Globus pallidus (tissue), 1 donor: ENCODE measurements at places on chromosomes 3 and 15.

DNA sequence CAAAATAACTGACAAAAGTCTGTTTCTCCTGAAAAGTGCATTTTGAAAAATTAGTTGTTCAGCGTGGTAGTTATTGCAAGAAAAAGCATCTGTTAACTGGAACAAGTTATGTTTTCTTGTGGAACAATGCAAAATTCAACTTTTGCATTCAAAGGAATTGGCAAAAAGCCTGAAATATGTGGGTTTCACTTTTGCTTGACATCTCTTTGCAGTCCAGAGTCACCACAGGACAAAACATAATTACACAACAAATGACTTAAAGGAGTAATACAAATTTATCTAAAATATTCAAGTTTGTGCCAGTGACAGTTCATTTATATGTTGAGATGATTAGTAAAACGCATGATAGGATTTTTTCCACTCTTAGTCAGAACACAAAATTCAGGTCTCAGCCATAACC, 96.3 kb upstream of the P2RY1 start:
- peak; percentile 18 for DNase-seq

- no peak for DNase-seq
Measured at GRCh38 chr3:27454461-27454860, 29.7 kb downstream of the SLC4A7 start.

DNA sequence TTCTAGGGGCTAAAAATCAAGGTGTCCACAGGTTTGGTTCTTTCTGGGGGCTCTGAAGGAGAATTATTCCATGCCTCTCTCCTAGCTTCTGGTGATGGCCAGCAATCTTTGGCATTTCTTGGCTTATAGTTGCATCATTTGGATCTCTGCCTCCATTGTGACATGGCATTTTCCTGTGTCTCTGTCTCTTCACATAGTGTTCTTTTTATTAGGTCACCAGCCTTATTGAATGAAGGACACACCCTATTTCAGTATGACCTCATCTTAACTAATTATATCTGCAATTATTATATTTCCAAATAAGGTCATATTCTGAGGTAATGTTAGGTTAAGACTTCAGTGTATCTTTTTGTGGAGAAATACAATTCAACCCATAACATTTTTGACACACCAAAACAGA, 3.2 kb upstream of the GBE1 start:
- DNase-seq, result no peak

GRCh38 chr3:45387636-45388348, 584 bp upstream of the LARS2 start:
- DNase-seq, result no peak

DNA sequence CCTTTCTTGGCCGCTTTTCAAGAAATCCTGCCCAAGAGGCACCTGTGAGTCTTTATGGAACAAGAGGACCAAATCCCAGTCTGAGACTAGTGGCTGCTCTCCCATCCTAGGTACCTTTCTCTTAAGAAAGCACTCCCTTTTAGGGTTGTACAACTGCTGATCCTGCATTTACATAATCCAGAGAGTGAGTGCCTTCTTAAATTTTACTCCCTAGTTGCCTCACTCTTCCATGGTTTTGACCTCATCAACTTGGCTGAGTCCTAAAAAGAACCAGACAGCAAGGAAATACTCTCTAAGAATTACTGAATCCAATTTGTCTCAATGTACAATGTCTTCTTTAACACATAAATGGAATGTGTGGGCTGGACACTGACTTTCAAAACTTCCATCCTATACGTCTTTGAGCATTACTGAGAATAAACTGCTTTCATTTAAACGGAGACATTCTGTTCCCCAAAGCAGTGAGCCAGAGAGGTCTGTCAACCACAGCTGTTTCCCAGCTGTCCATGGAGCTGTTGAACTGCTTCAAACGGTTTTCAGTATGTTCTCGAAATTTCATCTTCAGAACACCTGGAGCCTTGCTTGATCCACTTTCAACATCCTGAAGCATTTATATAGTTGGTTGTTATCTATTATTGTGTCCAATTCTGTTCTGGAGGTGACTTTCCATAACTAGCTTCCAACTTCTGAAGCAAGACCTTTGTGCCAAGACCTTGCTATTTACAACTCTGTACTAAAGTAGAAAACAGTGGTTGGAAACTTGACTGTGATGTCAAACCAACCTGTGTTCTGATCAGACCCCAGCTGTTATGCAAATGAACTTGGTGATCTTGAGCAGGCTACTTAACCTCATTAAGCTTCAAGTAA, 179.1 kb downstream of the SLC9A9 start:
- no peak for DNase-seq

GRCh38 chr15:56913670-56914069, 4.8 kb upstream of the TCF12 start:
- DNase-seq, result no peak

DNA sequence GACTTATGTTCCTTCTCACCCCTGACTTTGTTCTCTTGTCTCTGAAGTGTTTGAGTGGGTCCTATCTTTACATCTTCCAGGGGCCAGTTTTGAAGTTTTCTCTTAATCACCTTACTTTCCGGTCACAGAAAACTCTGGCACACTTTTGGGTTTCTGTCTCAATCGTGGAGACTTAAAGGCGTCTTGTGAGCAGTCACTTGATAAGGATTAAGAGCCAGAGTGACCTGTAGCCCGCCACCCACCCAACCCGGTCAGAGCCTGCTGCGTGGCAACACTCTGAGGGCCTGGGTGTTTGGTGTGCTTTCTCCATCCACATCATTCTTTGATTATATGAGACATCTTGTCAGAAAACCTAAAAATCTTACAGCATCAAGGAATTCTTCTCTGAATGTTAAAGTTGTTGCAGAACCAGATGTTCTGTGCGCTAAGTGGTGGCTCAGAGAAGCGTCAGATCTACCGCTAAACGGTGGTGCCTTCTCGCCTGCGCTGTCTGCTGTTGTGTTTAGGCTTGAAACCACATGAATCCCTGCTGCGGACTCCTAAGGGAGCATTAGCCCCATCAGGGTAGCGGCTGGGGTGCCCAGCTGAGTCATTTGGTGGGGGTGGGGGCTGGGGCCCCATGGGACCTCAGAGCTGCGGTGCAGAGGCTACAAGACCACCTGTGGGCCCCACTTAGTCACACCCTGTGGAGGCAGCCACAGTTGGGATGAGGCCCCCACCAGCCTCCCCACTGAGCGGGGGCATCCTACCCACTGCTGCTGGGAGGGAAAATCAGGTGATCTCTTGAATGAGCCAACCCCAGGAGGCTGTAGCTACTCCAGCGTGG, 158.7 kb upstream of the BHLHE40 start:
- DNase-seq, result no peak

DNA sequence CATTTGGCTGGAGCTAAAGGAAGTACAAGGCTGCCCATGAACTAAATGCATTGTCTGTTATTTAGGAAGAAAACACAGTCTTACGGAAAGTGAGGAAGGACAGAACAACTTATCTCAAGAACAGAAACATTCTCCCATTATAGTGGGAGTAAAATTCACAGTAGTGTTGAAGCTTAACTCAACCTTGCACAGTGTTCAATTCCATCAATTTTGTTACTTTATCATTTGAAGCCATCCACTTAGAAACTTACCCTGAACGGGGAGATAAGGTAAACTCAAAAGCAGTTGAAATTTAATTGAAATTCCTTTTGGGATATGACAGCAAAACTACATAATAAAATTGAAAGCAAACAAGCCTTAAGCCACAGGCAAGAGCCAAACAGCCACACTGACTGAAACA, 186.9 kb downstream of the PCCB start:
- DNase-seq, result no peak

GRCh38 chr15:43939070-43939469, 112.3 kb downstream of the WDR76 start:
- no peak for DNase-seq

DNA sequence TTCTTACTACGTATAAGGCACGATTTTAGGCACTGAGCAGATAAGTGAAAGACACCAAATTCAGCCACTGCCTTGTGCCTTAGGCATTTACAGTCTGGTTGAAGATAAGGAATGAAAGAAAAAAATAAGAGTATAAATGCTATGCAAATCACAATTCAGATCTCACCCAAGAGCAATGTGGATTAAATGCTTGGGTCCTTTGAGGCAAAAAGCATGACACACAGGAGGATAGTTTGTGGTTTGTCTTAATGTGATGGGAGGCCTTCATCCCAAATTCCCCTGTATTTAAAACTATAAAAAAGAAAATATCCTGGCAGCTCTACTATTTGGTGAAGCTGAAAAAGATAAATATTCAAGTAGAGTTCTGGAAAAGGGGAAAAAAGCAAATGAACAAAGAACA, 79.8 kb downstream of the TGFBR2 start:
- DNase-seq, result no peak

- no peak for DNase-seq
Measured at GRCh38 chr3:72462595-72463011, 385.6 kb downstream of the SHQ1 start.

DNA sequence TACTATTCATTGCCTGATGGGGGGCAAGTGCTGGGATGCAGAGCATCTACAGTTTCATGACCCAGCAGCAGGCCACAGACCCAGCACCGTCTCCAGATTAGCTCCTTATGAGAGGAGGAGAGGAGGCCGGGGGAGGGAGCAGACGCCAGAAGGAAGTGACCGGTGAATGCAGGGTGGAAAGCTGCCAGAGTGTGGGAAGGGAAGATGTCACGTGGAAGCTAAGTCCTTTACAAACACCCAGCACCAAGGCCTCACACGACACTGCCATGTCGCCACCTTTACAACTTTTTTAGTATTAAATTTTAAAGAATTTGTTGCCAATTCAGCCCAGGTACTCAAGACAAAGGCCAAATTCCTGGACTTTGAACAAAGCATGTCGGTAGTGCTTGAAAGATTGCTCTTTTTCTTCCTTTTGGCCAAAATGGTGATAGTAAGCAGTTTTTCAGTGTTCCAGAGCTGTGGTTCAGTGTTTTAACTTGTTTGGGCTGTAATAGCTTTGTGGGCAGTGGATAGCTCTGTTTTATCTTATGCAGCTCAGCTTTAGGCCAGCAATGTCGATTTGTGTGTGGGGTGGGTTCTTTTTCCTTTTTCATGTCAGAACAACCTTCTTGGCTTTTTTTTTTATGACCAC, 58.2 kb downstream of the ZBTB38 start:
- DNase-seq, result peak; percentile 79

- DNase-seq, result no peak
Measured at GRCh38 chr3:188126934-188127333, 27.0 kb upstream of the LPP start.

GRCh38 chr3:177538048-177538749, 340.9 kb upstream of the TBL1XR1 start:
- peak; percentile 77 for DNase-seq

- DNase-seq, result no peak
Measured at GRCh38 chr3:43506644-43507043, 115.2 kb downstream of the ANO10 start.

GRCh38 chr3:17175187-17175807, 290.5 kb downstream of the PLCL2 start:
- no peak for DNase-seq

DNA sequence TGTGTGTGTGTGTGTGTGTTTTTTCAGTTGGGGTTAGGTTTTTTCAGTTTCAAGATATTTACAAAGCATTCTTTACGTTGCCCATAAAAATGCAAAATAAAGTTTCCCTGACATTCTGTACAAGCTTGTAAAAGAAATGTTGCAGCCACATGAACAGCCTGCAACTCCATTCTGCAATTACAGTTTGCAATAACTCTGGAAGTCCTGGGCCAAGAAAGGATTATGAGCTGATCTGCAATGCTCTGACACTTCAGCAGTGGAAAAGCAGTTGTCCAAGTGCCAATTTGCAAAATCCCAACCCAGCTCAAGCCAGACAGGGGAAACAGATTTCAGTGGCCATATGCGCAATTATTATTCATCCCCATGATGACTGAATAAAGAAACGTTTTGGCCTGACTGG, 322.1 kb downstream of the MEX3B start:
- DNase-seq, result no peak

DNA sequence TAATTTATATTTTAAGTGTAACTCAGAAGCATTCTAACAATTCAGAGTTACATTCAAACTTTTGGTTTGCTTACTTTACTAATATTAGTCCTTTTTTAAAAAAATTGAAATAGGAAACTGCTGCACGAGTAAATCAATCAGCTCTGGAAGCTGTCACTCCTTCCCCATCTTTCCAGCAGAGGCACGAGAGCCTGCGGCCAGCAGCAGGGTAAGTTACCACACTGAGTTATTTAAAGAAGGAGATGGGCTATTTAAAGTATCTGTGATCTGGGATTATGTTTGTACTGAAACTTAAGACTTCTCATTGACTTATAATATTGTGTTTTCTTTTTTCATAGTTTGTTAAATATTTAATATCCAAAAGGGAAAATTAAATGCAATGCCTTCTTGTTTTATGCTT, 29.3 kb downstream of the APPL1 start:
- no peak for DNase-seq

DNA sequence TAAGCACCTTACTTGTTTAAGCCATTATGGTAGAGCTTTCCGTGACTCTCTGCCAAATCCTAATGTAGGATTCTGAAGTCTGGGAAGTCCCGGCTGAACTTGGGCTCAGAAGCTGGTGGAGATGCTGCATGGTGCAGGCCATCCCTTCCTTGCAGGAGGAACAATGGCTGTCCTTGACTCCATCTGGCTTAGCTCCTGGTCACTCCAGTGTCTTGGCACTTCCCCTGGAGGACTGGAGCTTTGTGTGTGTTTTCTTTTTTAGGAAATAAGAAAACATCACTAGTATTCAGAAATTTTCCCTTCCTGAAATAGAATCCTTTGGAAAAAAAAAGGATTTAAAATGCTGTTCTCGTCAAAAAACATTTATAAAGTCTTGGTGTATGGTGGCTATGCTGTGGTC, 209.3 kb upstream of the ROPN1 start:
- peak; percentile 12 for DNase-seq

GRCh38 chr15:96047255-96047931, 283.1 kb upstream of the NR2F2 start:
- DNase-seq, result no peak

- no peak for DNase-seq
Measured at GRCh38 chr3:136122006-136122405, 74.1 kb downstream of the MSL2 start.

- no peak for DNase-seq
Measured at GRCh38 chr3:133606342-133606741, 32.9 kb downstream of the CDV3 start.

DNA sequence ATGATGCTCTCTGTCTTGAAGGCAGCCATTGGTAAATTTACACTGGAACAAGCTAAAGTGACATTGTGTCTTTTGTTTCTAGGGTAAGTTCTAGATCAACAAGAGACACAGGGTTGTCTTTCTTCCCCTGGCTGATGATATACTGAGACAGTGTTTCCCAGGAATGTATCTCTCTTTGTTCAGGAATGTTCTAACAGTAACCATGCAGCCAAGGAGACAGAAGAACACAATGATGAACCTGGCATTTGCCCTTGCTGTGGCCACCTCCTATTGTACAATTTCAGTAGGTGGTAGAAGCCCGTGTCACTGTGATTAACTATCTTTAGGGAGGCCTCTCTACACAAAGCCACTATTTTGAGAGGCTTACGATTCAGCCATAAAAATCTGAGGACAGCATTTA, 130.7 kb downstream of the LRTM1 start:
- no peak for DNase-seq

DNA sequence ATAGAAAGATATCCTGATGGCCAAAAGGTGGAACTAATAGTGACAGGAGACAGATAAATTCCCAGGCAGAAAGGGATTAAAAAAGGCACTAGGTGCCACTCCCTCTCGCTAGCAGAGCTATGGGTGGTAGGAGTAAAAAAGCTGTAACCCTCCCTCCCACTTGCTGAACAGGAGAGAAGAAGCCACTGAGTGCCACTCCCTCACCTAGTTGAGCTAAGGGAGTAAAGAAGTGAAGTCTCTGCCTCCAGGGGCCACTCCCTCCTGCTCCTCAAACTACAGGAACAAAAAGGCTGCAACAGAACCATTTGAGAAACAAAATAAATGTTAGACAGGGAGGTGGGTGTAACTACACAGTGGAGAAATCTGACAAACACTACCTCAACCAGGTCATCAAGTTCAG, 276.2 kb upstream of the EPHA6 start:
- no peak for DNase-seq
